Thyroid gland (tissue), 4 donors: ENCODE measurements at places on chromosomes 3 and 15.
A peak's percentile ranks its signal among the peaks of the same experiment; 100 is the strongest.

GRCh38 chr15:44340410-44340809 is 51.9 kb downstream of the GOLM2 start:
- peak; percentile 89 for DNase-seq

DNA sequence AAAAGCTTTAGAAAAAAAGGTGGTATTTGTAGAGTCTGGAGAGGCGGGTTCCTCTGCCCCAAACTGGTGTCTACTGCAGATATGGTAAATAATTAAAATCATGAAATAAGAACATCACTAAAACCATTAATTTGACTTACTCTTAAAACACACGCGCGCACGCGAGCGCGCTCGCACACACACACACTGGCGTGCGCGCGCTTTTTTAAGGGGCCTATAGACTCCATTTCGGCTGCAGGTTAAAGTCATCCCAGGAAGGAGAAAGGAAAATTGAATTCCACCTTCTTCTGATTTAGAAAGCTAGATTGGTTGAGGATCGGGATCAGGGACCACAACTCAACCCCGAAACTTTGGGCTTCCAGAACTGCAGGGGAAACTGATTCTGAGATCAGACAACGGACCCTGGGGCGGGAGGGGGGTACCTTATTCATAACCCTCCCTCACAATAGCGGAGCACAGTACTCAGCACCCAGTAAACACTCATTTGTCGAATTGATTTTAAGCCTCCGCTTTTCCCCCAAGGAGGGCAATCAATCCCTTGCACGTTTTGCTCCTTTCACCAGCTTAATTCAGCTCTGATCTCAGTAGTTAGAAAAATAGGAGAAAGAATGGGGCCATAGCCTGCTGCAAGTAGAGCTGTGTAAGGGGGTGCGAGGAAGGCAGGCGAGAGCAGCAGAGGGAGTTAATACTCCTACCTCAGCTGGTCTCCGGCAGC is 509 bp upstream of the LRRC3B start:
- no peak for DNase-seq

GRCh38 chr3:166759736-166760513 is 620.2 kb downstream of the ZBBX start:
- DNase-seq: no peak

DNA sequence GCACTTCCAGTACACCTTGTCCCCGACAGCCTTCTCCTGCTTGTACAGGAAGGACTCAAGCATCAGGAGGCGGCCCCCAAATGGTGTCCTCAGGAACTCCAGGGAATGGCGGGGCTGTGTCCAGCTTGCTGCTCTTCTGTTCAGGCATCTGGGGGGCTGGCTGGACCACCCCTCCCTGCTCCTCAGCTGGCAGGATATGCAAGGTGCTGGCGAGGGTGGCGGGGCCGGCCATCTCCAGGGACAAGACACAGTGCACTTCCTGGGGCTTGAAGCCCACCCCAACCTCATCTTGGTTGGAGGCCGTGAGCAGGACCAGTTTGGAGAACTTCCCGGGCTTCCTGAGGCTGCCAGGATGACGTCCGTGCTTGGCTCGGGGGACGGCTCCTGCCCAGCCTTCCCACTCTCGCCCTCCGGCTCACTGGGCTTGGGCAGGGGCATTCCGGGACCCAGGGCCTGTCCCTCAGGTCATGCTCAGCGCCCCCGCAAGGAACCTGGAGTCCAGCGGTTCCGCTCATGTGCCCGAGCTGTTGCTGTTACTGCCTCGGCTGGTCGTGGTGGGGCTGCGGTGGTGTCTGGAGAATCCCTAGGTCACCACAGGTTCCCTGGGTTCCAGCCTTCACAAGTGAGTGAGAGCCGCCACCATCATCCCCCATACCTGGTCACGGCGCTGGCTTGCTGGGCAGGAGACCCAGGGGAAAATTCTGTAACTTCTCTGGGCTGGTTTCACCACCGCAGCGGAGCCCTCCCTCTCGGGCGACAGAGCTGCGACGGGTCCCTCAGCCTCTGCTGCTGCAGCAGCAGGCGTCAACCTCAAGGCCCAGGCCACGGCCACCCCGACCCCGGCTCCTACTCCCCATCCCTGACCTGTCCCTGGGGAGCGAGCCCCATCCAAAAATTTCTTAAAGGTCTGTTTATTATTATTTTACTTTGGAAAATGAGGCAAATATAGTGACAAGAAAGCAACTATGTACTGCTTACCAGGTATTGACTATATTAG is 82.8 kb upstream of the FXR1 start:
- no peak for DNase-seq

DNA sequence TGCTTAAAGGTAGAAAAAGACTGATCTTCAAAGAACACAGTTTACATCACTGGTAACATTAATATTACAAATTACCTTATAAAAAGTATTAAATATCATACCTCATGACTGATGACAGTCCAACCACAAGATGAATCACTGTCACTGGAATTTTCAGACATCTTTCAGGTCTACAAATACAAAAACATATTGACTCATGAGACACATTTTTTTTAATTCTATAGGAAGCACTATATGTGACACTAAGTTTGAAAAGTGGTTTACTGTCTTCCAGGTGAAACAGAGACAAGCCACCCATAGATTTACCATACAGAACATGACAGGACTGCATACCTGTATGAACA is 18.9 kb downstream of the CCPG1 start:
- no peak for DNase-seq

- DNase-seq: no peak
Observed at GRCh38 chr3:127228866-127229265, 35.9 kb downstream of the PRR23E start.

GRCh38 chr3:41369838-41370237 is 170.5 kb downstream of the CTNNB1 start:
- no peak for DNase-seq

- no peak for DNase-seq
Observed at GRCh38 chr15:90674476-90674875, 42.7 kb upstream of the BLM start.

GRCh38 chr15:64749167-64749566 is 26.2 kb downstream of the RBPMS2 start:
- peak; percentile 18 for DNase-seq

- no peak for DNase-seq
Observed at GRCh38 chr3:169644750-169645149, 18.8 kb downstream of the MECOM start.

DNA sequence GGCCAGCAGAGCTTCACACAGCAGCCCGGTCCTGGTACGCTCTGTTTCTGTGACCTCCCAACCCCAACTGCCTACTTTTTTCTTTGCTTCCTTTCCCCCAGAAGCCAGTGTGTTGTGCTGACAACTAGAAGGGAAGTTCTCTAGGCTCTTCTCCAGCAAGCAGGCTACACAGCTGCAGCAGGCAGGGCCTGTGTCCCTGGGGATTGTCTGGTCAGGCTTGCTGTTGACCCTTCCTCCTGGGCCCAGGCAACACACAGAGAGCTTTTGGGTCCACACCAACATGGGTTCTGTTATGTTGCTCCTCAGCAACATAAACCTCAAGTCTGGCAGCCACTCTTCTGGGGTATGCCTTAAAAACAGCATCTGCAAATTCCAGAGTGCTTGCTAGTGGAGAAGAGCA is 36.2 kb upstream of the TSPAN3 start:
- DNase-seq: peak; percentile 26

DNA sequence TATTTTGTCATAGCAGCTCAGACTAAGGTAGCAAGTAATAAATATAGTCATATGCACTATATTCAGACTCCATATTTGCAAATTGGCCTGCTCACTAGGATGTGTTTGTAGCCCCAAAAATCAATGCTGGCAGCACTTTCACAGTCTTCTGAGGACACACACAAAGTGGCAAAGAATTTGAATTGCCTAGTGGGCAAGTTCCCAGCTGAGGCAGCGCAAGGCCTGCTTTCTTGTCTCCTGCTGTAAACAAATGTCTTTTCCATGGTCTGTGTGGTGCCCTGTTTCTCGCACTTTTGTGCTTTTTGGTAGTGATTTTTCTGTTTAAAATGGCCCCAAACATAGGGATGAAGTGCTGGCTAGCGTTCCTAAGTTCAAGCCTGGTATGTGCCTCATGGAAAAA is 416.0 kb downstream of the OCA2 start:
- DNase-seq: no peak

- no peak for DNase-seq
Observed at GRCh38 chr15:69980341-69981059, 117.2 kb downstream of the TLE3 start.

- no peak for DNase-seq
Observed at GRCh38 chr3:148223266-148223665, 474.4 kb upstream of the AGTR1 start.

DNA sequence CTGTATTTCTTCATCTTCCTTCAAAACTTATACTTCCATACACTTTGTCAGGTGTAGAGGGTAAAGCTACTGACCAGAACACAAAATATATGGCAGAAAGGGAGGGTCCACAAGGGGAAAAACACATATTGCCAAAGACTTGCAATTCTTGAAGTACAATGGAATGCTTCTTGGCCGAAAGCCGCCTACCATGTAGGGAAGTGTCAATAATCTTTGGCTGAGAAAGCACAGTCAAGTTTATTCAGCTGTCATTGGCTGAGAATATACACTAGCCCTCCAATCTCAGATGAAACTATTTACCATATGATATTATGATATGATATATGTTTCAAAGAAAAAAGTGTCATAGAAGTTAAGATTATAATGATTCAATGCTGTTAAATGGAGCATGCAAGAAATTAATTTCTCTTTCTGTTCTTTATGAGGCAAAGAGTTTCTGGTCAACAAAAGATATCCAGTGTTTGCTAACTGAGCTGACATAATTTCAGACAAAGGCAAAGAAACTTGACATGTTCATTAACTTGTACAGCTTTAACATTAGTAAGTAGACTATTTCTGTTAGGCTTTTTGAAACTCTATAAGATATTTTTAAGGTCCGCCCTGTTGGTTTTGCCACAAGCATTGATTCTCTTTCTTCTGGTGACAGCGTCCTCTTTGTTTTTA is 89.0 kb upstream of the LPP start:
- DNase-seq: no peak

GRCh38 chr3:20080956-20081554 is 40.8 kb downstream of the KAT2B start:
- peak; percentile 54 for DNase-seq

DNA sequence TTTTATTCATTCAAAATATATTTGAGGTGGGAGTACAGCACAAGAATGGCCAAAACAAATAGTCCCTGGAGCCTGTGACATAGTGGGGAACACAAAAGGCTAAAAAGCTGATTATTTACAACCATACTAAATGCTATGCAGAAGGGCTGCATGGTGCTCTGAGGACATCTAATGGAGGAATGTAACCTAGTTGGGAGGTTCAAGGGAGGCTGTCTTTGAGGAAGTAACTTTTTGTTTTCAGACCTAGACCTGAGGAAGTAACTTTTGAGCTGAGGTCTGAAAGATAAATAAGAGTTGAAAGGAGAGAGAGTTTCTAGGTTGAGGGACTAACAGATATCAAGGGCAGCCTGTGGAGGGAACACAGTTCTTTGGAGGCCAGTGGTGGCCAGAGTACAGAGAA is 34.8 kb upstream of the RASA2 start:
- peak; percentile 30 for DNase-seq

- no peak for DNase-seq
Observed at GRCh38 chr3:171193693-171194092, 167.2 kb upstream of the SLC2A2 start.

GRCh38 chr3:141388823-141389621 is 20.7 kb downstream of the ZBTB38 start:
- DNase-seq: no peak

DNA sequence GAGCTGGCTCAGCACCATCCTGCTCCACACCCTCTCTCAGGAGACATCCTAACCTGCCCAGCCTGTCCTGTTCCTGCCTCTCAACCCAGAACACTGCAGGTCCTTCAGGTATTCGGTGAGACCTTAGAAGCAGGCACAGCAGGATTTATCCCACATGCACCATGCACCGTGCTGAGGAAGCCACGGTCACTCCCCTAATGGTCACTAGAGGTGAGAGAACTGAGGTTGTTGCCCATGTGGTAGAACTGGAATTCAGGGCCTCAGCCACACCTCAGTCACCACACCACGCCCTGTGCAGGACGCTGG is 36.9 kb downstream of the APBA2 start:
- no peak for DNase-seq

GRCh38 chr3:163809540-163809993 is 1268.7 kb downstream of the SI start:
- DNase-seq: no peak

GRCh38 chr15:86433983-86434382 is 354.3 kb downstream of the AGBL1 start:
- no peak for DNase-seq

- DNase-seq: no peak
Observed at GRCh38 chr15:99522288-99522687, 43.5 kb upstream of the MEF2A start.

GRCh38 chr3:39339086-39339485 is 9.6 kb downstream of the CCR8 start:
- DNase-seq: no peak

DNA sequence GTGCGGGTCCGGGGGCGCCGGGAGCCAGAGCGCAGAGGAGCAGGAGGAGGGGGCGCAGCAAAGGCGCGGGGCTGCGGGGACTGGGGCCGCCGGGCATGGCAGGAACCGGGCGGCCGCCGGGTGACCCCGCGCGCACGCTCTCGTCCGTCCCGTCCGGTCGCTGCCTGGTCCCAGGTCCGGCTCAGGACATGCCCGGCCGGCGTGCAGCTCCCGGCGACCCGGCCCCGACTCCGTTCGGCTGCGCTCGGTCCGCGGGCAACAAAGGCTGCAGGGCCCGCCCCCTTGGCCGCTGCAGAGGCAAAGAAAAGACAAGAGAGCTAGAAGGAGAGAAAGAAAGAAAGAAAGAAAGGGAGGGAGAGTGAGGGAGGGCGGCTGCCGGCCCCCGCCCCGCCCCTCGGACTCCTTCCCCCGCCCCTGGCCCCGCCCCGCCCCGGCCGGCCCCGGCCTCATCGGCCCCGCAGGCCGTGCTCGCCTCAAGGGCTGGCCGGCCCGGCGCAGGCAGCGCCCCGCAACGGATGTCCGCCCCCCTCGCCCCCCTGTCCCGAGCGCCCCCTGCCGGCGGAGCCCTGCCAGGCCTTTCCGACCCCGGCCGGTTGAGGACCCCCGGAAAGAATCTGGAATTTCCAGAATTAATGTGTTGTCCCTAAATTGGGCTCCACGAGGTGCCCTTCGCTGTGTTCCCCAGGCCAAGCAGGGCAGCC is at the start of gene ADAMTS7:
Gene ADAMTS7, minus strand, starts transcription at position 341 of the 701 bp plus-strand sequence. Its CDS starts 244 bp downstream, at position 97.
- peak; percentile 58 for DNase-seq

DNA sequence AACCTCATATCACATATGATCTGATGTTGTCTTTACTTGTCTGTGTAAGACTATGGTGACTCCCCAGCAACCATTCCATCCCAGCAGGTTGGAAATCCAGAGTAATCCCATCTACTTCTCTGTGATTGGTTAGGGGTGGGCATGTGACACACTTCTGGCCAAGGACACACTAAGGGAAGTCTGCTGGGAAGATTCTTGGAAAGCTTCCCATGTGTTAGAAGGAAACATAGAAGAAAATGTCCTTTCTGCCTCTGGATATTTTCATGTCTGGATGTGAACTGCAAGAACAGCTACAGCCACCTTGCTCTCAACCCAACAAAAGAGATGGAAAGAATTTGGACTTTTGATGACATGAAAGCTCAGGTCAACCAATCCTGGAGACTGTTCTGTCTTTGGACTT is 2.6 kb upstream of the UBE2Q2 start:
- DNase-seq: peak; percentile 8

- no peak for DNase-seq
Observed at GRCh38 chr3:126033765-126034164, 50.2 kb downstream of the SLC41A3 start.
